ENCODE measurements at places on chromosomes 13 and 19. TPM values are rescaled to one million over a fixed set of nuclear protein-coding genes. Genes with fewer than 3 reads are reported as not detected.

ZNF428 gene
- total RNA-seq, result 58.6 TPM

RASAL3 gene
- total RNA-seq, result 10.9 TPM

OR1I1 gene
- not detected for total RNA-seq

ZMYM2 gene
- 27.0 TPM for total RNA-seq

MATK gene
- total RNA-seq, result 0.22 TPM

DIAPH3 gene
- total RNA-seq, result 5.2 TPM

KL gene
- total RNA-seq, result under 0.01 TPM

NKG7 gene
- total RNA-seq, result not detected

KCNRG gene
- 5.9 TPM for total RNA-seq

C1QTNF9 gene
- total RNA-seq, result not detected

ZNF681 gene
- total RNA-seq, result 1.8 TPM

ZNF729 gene
- not detected for total RNA-seq

GARIN5A gene
- 0.20 TPM for total RNA-seq

NCAN gene
- not detected for total RNA-seq

KIR3DL1 gene
- not detected for total RNA-seq

CDC42EP5 gene
- 53.2 TPM for total RNA-seq

ONECUT3 gene
- not detected for total RNA-seq

SIGLEC14 gene
- not detected for total RNA-seq

CGB8 gene
- total RNA-seq, result not detected

NLRP5 gene
- not detected for total RNA-seq

ATXN8OS gene
- not detected for total RNA-seq

NTF4 gene
- total RNA-seq, result not detected

PCSK4 gene
- total RNA-seq, result 0.44 TPM

ADPRHL1 gene
- 0.20 TPM for total RNA-seq

F2RL3 gene
- total RNA-seq, result 3.7 TPM

GTF2F1 gene
- 35.1 TPM for total RNA-seq

NRTN gene
- total RNA-seq, result 0.99 TPM

Measured in lung microvascular endothelial cell (primary cell).